ELR (cell line): ENCODE measurements at places on chromosomes 2 and 18.

GRCh38 chr2:119731983-119732382 lies 27.7 kb upstream of the PTPN4 start:
- DNase-seq, result no peak

DNA sequence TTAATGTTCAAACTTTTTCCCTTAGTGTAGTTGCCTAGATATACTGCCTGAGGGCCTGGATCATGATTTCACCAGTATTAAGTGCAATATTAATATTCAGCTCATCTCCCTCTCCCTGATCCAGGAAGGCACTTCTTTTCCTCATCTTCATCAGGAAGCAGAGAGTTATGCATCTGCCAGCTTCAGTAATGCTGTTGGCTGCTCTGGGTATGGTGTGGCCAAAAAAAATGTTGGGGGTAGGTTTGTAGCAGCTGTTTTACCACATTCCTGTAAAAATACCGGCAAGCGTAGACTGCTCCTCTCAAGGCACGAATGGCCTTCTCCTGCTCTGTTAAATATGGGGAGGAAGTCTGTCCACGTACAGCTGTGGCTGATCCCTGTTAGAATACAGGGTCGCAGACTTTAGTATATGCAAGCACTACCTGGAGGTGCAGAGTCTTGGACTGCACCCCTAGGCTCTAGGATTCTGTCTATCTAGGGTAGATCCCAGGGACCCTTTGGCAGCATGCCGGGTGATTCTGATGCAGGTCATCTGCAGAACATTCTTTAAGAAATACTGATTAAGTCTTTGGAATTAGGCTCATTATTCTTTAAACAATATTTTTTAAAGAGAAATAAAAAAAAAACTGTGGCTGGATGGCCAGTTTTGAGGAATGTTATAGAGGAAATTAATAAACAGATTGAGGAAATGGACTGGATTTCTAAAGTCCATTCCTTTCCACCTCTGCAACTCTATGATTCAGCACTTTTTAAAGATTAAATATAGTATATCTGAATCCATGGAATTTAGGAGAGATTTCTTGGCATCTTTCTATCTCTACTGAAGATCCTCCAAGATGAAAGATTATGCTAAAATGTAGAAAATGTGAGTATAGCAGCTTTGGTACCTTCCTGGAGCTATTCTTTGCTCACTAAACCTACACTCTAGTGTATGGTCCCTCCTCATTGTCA lies 21.0 kb upstream of the GLS start:
- DNase-seq, result peak; percentile 82

GRCh38 chr2:114119862-114120261 lies 230.0 kb downstream of the ACTR3 start:
- no peak for DNase-seq

DNA sequence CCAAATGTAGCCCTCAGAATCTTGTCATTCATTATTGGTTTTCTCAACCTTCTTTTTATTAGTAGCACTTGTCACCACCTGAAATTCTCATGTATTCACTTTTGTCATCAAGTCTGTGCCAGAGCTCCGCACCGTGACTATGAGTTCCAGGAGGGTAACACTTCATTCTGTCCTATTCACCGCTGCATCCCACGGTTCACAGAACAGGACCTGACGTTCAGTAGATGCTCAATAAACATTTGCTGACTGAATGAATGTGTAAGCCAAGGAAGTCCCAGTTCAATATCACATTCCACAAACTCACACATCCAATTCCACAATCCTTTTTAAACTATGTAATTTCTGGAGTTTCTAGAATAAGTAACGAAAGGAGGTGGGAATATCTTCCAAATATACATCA lies 65.5 kb downstream of the MOGAT1 start:
- no peak for DNase-seq

DNA sequence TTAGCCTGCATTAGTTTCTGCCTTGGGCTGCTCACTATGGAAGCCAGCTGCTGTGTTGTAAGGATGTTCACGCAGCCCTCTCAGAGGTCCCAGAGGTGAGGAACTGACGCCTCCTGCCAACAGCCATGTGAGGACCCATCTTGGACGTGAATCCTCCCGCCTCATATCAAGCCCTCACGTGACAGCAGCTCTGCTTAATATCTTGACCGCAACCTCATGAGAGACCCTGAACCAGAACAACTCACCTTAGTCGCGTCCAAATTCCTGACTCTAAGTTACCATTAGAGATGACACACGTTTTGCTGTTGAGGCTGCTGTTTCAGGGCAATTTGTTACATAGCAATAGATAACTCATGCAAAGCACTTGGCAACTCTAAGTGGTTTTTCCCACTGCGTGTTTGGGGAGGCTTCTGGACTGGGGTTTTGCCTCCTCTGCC lies 97.7 kb downstream of the TMEM17 start:
- DNase-seq, result no peak

DNA sequence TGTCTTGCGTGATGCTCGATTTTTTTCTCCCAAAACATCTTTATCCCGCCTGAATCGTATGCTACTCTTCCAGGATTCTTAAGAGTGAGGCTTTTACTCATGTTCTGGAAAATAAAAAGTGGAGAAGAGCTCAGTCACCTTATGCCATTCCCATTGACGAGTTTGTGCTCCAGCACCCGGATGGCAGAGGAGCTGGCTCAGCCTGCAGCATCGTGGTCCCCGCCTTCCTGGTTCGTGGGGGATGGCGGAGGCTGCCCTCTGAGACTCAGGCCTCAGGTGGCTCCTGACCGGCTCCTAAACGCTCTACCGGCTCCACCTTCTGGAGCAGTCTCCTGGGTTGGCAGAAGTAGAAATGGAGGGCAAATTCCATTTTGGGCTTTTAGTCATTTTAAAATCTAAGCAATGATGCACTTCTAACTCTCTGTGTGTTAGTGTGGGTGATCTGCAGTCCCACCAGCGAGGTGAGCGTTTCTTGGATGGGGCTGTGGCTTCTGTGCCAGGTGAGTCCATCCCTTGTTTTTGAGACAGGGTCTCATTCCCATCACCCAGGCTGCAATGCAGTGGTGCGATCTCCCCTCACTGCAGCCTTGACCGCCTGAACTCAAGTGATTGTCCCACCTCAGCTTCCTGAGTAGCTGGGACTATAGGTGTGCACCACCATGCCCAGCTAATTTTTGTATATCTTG lies 27.8 kb downstream of the RTP5 start:
- no peak for DNase-seq

GRCh38 chr2:218367415-218368149 lies 10.9 kb downstream of the CATIP start:
- peak; percentile 86 for DNase-seq

- no peak for DNase-seq
Observed at GRCh38 chr2:204591225-204591624, 46.0 kb downstream of the PARD3B start.
